ENCODE measurements at places on chromosomes 4 and X.

DNA sequence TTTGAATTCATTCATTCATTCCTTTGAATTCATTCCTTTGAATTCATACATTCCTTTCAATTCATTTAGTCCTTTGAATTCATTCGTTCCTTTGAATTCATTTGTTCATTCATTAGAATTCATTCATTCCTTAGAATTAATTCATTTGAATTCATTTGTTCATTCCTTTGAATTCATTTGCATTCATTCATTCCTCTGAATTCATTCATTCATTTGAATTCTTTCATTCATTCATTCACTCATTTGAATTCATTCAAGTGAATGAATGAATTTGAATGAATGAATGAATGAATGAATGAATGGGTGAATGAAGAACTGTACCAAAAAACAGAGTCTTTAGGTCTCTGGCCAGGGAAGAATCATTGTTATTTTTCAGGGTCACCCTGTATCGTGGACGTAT lies 216.6 kb downstream of the DHRSX start:
- no peak for DNase-seq

DNA sequence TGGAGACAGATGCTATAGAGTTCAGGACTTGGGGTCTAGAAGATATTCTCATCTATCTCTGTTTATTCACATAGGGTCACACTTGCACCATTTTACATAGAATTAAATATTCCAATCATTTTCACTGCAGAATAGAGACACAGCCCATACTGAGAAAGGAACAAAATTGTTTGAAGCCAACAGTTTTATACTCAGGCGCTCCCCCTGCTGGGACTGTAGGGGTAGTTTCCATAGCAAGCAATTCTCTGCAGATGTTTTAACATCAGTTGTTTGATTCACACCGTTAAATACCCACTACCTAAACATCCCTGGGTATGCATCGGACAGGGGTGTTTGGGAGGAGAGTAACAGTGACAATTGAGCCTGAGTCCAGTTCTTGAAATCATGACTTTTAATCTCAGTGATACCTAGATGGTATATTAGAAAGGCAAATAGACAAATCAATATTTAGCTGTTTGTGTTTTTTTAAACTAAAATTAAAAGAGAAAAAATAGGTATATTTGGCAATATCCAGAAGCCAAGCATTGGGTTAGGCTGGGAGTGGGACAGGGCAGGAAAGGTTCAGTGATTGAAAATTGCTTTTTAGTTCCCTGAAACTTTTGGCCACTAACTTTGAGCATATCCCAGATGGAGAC lies 33.8 kb downstream of the LONRF3 start:
- DNase-seq = peak; percentile 53

DNA sequence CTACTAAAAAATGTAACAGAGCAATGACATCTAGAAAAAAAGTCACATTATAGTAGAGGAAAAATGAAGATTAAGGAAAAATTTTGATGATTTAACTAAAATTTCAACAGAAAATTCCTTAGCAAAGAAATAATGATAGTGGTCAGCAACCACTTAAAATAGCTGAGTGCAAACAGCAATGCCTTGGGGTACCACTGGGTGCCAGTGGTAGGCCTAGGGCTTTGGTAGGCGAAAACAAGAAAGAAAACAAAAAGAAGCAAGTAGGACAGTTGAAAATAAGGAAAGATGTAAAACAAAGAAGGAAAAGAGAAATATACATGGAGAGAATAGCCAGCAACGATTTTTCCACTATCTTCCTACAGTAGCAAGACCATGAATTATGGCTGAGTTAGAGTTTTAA lies 313.5 kb upstream of the IRS4 start:
- DNase-seq = no peak

DNA sequence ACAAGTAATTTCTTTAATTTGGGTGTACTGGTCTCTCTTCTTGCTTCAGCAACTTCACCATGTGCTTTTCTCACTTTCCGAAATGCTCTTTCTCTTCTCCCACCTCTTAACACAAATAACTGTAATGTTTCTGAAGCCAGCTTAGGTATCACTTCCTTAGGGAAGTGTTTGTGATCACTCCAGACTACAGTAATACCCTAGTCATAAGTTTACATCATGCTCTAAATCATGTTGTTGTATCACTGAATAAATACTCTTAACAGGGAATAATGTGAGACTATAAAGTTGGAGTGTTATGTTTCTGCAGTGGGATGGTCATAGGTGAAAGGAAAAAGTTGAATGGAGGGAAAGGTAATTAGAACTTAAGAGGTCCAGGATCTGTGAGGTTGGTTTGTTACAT lies 712.3 kb downstream of the C4orf33 start:
- no peak for DNase-seq

DNA sequence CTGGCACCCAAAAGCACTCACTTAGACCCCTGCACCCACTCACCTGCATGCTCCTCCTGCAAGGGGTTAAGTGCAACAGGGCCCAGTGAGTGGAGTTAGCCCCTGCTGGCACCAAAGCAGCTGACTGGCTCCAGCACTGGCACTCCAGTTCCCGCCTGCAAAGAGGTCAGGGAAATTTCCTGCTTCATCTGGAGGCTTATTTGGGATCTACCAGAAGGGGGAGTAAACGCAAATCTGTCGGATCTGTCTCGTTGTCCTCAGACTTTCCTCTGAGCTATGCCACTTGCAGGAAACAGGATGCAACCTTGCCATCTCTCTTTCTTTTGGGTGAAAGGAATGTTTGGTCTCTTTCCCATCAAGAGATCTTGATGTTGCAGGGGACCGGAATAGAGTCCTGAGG lies 435.6 kb downstream of the PCDH10 start:
- DNase-seq = no peak

GRCh38 chr4:71206763-71207162 lies 132.1 kb upstream of the SLC4A4 start:
- no peak for DNase-seq

Measured in Kasumi-1 (cell line).